ENCODE measurements at places on chromosomes 12 and 14.

DNA sequence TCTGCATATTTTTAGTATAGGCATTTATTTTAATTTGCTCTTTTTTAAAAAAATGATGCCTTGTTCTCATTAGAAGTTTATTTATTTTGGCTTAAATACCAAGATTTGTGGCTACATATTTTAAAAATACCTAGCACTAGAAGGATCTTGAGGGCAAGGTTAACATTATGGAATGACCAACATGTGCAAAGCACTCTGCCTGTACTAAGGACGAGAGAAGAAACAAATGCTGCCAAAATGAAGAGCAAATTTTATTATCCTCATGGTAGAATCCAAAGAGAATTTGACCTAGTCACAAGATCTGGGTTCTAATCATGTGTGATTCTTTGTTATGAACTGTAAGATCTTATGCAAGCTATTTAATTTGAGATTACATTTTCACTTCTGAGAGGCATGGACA, 2.8 kb downstream of the CAND1 start:
- no peak for DNase-seq

- DNase-seq, result no peak
Observed at GRCh38 chr12:15837141-15837790, 44.9 kb upstream of the STRAP start.

- DNase-seq, result peak; percentile 8
Observed at GRCh38 chr14:32702562-32702961, 236.1 kb upstream of the NPAS3 start.

- DNase-seq, result no peak
Observed at GRCh38 chr14:24038686-24039085, 13.1 kb upstream of the CARMIL3 start.

- peak; percentile 82 for DNase-seq
Observed at GRCh38 chr14:23929822-23930294, 23.7 kb upstream of the DHRS4 start.

- no peak for DNase-seq
Observed at GRCh38 chr14:23436327-23437132, 1.1 kb upstream of the MYH7 start.

DNA sequence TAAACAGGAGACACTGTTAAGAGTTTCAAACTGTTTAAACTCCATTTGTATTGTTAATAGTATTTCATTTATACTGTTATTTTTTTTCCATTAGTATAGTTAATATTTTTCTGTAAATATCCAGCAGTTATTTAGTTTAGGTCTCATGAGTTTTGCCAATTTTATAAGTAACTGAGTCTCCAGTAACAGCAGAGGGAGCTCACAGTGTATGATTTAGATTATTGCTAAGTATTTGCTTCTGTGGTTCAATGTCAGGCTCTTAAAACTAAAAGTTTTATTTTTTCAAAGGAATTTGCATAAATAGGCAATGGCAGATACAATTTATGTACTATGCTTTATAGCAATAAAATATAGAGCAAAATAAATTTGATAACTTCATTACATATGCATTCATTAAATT, 209.7 kb downstream of the ATXN7L3B start:
- no peak for DNase-seq

DNA sequence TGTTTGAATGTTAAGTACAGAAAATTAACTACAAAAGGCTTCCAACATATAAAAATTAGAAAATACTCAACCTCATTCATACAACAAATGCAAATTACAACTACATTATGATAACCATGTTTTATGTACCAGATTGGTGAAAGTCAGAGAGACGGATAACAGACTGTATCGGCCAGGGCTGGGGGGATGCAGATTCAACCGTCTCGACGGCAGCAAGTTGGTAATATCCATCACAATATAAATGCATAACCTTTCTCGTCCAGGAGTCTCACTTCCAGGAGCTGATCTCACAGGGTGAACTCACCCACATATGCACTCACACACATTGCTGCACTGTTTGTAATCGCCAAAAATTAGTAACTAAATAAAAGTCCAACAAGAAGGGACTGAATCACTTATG, 89.4 kb downstream of the ITPK1 start:
- DNase-seq, result no peak

DNA sequence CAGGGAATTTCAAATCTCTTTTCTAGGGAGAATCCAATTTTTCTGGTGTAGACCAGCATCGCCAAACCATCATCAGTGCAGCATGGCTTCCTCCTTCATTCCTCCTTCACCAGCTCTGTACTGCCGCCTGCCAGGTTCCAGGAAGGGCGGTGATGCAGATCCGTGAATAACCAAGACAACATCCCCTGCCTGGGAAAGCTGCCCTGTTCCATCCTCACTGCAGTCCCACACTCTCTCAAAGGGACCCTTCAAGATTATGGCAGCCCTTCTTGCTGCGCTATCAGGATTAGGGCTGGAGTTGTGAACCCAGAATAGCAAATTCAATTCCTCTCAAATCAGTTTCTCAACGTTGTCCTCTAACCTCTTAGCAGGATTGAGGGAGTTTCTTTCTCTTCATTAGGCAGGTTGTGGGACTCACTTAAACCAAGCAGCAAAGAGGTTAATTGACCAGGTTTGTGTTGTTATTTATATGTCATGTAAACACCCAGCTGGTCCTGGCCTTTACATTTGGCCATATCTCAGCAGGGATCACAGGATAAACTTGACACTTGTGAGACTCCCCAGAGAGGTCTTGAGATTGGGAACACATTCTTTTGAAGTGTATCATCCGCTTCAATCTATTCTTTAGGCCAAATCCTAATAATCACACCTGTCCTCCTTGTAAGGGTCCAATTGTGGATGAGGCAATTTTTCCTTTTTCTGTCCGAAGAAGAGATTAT, 26.2 kb downstream of the TMEM30B start:
- DNase-seq, result no peak

DNA sequence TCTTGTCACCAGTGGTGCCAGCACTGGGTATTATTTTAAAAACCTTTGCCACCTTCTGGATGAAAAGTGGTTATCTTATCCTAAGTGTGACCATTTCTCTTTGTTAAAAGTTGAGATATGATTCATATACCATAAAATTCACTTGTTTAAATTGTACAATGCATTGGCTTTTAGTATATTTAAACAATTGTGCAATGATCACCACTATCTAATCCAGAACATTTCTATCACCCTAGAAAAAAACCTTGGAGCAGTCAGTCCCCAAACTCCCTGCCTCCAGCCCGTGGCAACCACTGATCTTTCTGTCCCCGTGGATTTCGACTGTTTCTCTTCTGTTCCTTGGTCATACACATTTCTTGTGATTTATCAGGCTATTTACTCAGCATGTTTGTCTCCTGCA, 28.3 kb downstream of the SH2B3 start:
- DNase-seq, result no peak

DNA sequence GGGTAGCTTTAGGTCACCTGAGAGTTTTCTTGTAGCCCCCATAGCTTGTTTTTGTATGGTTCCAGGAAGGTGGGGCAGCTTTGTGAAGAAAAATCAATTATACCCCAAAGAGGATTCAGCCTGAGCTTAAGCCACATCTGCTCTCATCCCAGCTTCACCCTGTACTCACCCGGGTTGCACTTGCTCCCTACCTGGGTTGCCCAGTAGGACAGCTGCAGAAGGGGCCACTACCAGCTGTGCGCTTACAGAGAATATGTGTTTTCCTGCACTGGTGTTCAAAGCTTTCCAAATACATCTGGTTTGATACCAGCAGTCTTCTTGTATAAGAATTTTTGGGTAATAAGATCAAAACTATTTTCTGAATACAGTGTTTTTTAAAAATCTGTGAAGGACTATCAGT, 3.0 kb upstream of the SLC38A1 start:
- no peak for DNase-seq

DNA sequence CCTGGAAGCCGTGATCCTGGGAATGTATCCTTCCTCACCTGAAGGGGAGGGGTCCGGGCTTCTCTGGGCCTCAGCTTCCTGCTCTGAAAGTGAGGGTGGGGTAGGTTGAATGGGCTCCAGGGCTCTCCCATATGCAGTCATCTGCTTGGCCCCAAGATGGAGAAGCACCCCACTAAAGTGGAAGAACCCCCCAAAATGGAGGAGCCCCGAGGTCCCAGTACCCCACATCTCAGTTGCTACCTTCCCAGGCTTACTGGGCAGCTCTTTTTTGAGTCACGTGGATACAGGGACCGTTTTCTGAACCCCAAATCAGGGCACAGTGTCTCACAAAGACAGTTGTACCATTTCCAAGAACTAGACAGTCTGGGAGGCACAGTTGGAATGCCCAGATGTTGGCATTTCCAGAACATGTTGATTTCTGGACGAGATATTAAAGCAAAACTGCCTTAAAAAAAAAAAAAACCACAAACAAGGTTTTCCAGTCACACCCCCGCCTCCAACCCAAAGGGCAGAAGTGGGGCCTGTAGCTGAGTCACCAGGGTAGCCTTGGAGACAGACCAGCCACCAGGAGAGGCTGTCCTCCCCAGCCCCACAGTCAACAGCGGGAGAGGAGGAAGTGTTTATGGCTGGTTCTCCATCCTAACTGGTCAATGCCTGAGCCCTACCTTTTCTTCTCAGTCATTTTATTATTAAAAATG, 12.1 kb downstream of the VASH1 start:
- no peak for DNase-seq

GRCh38 chr12:68178774-68179439, 19.4 kb upstream of the IFNG start:
- DNase-seq, result no peak

DNA sequence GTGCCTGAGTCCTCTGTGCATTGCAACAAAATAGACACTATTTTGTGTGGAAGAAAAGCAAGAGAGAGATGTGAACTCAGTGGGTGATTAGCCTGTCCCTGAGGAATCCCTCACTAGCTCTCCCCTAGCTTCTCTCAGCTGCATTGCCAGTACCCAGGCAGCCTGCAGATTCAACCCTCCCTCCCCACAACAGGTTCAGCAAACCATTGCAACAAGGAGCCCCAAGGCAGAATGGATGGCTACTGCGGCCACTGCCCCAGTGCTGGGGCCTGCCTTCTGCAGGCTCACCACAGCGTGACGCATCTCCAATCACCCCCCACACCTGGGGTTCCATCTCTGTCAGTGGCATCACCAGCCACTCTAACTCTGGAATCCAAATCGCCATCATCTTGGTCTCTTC, 2.3 kb downstream of the CRACR2A start:
- no peak for DNase-seq

DNA sequence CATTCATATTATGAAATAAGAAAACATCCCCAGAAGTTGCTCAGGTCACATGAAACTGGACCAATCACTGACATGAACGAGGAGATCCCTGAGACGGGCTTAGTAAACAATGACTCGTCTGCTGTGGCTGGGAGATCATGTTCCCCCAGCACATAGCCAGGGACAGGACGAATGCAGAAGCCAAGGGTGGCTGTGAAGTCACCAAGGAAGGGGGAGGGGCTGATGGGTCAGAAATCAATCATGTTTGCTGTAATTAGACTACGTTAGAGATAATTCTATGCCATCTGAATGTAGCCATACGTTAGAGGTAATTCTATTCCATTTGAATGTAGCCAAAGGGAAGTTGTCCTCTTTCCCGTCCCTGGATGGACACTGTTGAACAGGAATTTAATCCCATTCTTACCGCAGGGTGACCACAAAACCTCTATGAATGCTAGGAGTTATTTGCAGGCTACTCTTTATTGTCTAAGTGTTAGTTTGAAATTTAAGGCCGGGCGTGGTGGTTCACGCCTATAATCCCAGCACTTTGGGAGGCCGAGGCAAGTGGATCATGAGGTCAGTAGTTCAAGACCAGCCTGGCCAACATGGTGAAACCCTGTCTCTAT, 332.9 kb downstream of the TMEM132D start:
- DNase-seq, result no peak

DNA sequence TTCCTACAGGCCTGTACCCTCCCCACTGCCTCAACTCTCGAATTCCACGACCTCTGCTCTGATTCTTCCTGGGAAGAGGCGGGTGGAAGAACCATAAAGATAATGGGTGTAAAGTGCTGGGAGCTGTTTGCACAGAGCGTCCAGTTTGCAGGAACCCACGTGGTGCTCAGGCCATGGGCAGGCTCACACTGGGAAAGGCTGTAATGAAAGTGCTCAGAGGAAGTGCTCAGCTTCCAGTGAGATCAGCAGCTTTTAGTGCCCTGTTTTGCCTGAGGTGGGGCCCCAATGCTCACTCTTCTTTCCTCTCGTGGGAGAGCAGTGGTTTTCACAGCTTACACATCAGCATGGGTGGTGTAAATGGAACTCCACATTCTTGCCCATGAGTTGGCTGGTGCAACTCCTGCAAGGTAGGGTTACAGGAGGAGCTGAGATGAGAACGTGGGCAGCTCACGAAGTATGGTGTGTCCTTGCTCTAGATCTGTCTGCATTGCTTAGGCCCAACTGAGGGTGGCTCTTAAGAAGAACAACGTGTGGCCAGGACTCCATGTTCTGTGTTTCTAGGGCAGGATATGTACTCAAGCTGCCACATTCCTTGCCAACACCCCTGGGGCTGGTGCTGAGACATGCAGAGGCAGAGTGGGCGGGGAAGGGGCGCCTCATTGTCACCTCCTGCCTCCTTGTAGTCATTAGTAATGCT, 2.9 kb downstream of the TMEM63C start:
- no peak for DNase-seq

DNA sequence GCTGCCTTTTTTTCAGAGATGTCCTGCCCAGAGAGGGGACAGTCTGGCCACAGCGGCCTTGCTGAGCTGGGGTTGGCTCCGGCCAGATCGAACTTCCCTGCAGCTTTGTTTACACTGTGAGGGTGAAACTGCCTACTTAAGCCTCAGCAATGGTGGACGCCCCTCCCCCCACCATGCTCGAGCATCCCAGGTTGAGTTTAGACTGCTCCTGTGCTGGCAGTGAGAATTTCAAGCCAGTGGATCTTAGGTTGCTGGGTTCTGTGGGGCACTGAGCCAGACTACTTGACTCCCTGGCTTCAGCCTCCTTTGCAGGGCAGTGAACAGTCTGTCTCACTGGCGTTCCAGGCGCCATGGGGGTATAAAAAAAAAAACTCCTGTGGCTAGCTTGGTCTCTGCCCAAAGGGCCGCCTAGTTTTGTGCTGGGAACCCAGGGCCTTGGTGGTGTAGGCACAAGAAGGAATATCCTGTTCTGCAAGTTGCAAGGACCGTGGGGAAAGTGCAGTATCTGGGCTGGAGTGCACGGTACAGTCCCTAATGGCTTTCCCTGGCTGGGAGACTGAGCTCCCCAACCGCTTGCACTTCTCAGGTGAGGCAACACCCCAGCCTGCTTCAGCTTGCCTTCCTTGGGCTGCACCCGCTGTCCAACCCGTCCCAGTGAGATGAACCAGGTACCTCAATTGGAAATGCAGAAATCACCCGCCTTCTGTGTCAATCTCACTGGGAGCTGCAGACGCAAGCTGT, 79.1 kb downstream of the LRIG3 start:
- no peak for DNase-seq

- DNase-seq, result no peak
Observed at GRCh38 chr14:20802341-20803084, at the start of gene RNASE1. Gene RNASE1, minus strand, starts transcription at chr14:20802844. Its CDS starts 776 bp downstream, at chr14:20802068.

DNA sequence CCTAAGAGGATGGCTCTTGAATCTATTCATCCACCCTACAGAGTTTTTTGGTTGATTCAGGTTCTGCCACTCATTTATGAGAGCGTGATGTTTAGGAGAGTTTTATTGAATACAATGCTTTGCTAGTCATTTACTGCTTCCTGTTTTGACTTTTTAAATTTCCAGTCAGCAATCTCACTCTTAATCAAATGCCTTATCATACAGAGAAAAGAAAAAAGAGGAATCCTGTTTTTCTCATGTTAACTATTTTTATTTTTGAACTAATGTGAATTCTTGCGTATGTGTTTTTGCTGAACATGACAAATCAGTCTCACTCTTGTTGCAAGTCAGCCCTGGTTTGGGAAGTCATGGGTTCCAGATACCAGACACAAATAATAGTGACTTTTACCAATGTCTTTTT, 22.1 kb upstream of the LGMN start:
- no peak for DNase-seq

GRCh38 chr14:69620211-69620611, 8.8 kb downstream of the SUSD6 start:
- no peak for DNase-seq
